H1 (cell line): ENCODE measurements at places on chromosomes 1 and 21.

DNA sequence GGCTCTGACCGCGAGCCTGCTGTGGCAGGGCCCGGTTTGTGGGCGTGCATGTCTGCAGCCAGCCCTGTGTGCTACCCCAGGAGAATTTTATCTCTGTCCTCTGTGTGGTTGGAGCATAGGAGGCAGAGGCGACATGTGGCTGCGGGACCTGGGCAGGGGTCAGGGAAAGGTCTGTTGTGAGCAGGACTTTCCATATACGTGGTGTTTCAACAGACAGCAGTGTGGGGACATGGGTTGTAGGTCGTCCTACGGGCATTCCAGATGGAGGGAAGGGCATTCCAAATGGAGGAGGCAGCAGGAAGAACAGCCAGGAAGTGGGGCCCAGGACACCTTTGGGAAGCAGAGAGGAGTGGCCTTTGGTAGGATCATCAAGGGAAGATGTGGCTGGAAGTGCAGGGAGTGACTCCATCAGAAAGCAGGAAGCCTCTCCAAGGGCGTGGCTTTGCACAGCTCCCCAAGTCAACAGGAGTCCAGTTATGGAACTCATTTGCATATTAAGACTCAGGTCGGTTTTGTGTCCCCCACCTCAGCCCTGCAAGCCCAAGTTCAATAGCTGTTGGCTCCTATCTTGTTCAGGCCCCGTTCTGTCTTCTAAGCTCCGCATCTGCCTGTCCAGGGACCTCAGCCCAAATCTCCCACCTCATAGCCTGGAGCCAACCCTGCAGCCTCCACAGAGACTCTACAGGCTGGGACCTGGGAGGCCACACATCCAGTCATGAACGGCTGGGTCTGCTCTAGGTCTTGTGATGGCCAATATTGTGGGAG lies 309.1 kb downstream of the MATN1 start:
- DNase-seq: peak; percentile 30

DNA sequence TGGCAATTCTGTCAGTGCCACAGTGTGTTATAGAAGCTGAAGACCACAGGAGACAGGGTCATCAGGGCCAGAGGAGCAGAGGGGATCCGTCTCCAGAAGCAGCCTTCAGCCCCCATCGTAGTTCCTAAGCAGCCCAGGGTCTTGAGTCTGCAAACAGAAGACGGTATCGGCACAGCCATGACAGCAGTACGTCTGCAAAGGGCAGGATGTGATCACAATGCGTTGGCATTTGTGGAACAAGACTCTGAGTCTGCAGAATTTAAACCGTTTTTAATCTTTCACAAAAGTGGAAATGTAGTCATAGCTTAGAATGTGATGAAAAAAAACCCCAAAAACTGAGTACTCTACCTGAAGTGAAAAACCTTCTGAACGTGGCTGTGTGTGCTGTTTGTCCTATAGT lies 44.0 kb upstream of the SCCPDH start:
- no peak for DNase-seq

GRCh38 chr1:6634371-6635052 lies 9.8 kb downstream of the THAP3 start:
- DNase-seq: peak; percentile 79

DNA sequence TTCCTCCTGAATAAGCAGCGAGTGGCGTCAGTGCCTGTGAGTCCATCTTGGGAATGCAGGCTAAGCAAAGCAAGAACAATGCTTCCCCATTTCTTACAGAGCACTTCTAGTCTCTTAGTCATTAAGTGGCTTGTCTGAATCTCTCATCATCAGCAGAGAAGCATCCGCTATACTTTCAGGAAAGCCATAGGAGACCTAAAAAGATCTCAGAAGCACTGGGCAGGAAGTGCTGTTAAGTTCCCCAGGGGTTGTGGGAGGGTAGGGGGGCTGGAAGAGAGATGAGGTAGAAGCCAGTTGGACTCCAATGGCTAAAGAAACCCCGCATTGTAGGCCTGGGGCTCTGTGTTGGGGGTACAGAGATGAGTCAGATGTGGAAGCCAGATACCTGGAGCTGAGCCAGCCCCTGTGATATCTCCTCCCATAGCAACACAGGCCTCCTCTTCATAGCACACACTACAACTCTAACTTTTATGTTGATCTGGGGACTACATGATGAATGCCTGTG lies 44.9 kb downstream of the SYT6 start:
- DNase-seq: no peak

DNA sequence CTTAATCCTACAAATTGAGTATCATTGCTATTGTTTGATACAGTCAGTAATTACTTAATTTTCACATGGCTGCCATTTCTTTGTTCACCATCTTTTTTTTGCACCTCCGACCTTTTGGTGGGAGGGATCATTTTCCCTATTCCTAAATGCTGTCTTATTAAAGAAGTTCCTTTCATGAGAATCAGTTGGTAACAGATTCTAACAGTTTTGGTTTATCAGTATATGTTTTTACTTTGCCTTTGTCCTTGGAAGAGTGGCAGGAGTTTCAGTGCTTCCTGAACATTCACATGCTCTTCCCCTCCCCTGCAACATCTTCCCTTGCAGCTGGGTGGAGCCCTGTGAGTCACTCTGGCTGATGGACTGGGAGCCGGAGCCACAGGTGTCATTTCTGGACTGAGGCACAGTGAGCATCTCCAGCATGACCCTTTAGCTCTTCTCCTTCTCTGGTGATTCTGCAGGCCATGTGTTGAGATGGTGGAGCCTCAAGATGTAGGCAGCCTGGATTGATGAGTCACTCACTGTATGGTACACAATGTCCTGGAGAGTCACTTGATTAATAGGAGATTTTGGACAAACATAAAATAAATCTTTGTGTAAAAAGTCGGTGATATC lies 217.7 kb downstream of the URB2 start:
- no peak for DNase-seq

- DNase-seq: no peak
Measured at GRCh38 chr1:87937831-87938395, 609.2 kb downstream of the LMO4 start.

DNA sequence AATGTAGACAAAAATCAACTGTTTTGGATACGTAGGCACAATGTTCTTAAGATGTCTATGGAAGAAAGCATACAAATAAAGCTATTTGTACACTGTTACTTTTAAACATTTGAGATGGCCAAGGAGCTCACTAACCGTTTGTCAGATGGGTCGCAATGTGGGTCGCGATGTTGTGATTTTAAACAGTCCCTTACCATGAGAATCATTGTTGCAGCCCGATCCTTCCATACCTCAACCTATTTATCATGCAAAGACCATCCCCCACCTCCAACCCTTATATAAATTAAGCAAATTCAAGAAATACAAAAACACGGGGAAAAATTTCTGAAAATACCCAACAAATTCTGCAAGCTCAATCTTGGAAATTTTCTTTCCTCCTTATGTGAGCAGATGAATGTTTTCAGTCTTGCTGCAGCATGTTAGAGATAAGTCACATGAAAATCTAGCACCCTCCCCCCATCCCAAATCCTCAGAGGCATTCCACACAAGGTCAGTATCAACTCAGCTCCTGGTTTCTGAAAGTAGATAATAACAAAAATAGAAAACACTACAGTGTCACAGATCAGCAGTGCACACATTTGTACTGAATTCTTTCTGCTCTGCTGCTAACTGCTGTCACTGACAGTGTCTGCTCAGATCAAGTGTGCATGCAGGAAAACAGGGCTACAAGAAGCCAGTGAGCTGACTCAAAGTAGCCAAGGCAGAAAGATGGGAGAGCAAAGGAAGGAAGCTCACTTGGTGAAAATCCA lies 92.9 kb upstream of the TTC39A start:
- no peak for DNase-seq

- no peak for DNase-seq
Measured at GRCh38 chr1:93993731-93994130, 84.5 kb upstream of the GCLM start.

- DNase-seq: no peak
Measured at GRCh38 chr1:111142356-111142975, 2.4 kb downstream of the CEPT1 start.

DNA sequence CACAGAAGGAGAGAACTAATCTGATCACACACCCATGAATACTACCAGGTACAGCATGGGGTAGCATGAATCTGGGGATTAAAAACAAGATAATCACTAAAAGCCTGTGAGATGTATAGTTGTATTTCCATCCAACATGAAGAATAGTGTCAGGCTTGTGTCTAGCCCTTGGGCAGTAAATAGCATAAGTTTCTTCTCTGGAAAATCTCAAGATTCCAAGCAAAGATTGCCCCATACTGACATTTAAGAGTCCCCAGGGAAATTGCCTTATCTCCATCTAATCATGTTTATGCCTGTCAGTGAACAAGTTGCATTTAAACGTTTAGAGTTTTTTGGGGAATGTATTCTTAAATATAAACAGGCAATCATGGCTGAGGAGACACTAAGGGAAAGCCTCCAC lies 109.2 kb upstream of the SERTAD4 start:
- no peak for DNase-seq

DNA sequence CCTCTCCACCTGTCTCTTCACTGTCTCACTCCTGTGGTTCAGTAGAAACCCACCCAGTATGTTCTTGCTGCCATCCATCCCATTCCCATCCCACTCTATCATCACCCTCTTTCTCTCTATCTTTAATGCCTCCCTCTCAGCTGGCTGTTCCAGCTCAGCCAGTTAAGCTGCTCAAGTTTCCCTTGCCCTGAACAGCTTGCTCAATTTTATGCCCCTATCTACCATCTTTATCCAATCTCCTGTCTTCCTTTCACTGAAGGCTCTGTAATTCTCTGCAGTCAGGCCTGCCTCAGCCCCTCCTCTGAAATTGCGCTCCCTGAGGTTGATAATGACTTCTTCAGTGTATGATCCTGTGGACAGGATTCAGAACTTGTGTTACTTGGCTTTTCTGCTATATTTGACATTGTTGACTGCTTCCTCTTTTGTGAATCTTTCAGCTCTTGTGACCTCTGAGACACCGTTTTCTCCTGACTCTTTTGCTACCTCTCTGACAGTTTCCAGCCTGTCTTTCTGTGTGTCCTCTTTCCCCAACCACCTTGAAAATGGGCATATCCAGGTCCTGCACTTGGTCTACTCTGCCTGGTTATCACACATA lies 13.9 kb upstream of the BCAR3 start:
- no peak for DNase-seq

DNA sequence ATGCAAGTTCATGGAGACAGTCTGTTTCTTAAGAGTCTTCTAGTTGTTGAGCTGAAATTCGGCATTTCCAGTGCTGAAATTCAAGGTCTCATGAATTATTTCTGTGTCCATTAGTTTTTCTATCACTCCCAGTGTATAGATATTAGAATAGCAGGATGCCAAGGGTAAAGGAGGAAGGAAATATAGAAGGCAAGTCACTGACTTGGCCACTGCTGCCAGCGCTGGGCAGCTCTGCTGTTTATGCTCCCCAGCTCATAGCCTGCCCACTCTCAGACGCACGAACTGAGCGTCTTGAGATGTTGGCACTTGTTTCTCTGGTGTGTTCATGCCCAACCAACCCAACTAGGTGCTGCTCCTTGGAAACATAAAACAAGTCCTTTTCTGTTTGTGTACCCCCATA lies 110.1 kb downstream of the SLC45A1 start:
- DNase-seq: no peak

DNA sequence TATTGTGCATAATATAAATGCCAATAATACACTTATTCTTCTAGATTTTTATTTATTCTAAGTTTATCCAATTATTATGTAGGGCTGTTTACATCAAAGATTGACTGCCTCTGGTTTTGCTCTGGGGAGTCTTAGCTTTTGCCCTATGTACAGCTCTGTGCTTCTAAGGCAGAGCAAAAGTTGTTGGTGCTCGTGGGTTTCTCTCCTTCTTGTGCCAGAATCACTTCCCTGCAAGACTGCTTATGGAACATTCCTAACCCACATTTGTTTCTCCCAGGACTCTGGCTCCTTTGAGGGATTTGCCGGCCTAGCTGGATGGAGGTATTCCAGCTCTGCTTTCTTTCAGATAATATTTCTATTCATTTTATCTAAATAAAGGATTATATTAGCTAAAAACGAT lies 849.1 kb downstream of the USP25 start:
- no peak for DNase-seq

GRCh38 chr21:45991606-45992300 lies 10.2 kb downstream of the COL6A1 start:
- no peak for DNase-seq

DNA sequence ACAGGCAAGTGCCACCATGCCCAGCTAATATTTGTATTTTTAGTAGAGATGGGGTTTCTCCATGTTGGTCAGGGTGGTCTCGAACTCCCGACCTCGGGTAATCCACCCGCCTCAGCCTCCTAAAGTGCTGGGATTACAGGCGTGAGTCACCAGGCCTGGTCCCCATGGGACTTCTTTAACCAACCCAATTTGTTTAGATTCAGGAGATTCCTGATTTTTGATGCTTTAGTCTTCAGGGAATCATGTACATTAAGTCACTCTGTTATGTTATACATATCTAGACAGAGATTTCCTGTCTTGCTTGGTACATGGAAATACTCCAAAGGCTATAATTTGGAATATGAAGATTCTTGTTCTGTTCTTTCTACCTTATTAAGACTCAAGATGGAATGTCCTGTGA lies 202.4 kb upstream of the L1TD1 start:
- no peak for DNase-seq

DNA sequence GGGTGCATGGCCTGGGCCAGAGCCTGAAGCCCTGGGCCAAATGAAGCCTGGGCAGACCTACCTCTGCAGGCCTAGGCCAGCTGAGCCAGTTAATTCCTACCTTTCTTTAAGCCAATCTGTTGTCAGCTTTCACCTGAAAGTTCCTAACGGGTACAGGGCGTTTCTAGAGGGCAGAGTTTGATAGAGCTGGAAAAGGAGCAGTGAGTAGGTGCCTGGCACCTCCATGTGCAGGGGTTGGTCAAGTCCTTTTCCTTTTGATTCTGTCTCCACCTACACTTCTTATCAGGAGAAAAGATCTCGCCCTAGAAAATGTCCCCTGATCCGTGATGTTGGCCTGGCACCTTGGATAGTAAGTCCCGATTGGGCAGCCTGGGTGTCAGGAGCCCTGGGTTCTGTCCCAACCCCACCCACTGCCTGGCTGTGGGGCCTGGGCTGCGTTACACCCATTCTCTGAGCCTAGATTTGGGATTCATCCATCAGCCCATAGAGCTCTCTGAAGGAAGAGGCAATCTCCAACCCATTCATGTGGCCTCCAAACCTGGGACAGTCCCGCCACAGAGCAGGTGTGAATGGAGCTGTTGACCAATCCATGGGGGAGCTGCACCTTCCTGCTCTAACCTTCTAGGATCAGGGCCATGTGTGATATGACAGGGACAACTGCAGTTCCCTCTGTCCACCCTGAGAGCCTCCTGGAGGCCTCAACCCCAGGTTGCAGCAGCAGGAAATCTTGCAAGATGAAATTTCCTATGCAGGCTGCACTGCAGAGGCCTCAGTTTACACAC lies 304.3 kb downstream of the MATN1 start:
- DNase-seq: no peak

DNA sequence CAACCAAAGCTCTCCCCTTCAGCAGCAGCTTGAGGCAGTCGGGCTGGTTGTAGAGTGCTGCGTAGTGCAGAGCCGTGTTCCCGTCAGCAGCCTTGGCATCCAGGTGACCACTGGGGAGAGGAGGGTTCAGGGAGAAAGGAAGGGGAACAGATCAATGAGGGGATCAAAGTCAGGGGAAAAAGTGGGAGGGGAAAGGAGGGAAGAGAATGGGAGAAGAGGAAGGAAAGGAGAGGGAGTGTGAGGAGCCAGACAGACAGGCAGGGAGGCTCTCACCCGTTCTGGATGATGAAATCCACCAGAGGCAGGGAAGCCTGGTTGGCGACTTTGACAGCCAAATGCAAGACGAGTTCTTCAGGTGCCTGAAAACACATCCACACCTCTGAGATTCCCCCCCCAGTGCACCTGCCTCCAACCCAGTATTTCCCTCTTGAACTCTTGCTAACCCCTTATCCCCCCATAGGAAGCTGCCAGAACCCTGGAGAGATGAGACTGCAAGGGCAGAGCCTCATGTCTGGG lies 9.8 kb upstream of the TCEA3 start:
- DNase-seq: no peak
